ENCODE measurements at places on chromosomes 12 and 14.
A peak's percentile ranks its signal among the peaks of the same experiment; 100 is the strongest.

- DNase-seq = no peak
Observed at GRCh38 chr12:66813137-66813892, 134.4 kb upstream of the GRIP1 start.

- no peak for DNase-seq
Observed at GRCh38 chr12:111304642-111305071, 64.2 kb downstream of the PHETA1 start.

DNA sequence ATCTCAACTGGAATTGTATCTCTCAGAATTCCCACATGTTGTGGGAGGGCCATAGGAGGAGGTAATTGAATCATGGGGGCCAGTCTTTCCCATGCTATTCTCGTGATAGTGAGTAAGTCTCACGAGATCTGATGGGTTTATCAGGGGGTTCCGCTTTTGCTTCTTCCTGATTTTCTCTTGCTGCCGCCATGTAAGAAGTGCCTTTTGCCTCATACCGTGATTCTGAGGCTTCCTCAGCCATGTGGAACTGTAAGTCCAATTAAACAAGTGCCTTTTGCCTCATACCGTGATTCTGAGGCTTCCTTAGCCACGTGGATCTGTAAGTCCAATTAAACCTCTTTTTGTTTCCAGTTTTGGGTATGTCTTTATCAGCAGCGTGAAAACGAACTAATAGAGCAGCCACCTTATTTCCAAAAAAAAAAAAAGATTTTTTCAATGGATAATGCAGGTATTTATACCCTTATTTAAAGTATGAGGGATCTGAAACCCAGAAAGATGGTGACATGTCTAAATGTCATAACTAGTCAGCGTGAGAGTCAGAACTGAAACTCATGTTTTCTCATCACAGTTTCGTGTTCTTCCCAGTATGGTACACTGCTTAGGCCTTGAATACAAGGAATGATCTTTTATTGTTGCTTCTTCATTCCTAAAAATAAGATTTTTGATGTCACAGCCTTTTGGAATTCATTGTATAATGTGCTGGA is 89.6 kb downstream of the ERC1 start:
- DNase-seq = no peak

DNA sequence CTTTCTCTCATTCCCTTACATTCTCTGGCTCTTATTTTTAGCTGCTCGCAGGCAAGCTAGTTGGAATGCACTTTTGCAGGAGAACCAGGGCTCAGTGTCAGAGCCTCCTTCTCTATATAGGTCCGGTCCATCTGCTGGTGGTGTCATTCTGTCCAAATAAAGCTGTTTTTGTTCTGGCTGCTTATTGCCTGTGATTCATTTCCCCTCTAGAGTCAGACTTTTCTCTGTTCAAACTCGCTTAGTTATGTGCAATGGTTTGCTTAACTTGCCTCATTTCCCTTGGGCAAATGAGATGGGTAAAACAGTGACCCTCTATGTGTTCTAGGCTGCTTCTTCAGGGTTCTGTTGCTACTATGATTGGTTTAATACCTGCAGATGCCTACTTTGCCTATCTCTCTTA is 2.9 kb downstream of the SMARCD1 start:
- no peak for DNase-seq

GRCh38 chr12:74242088-74242487 is 295.5 kb upstream of the ATXN7L3B start:
- DNase-seq = no peak

DNA sequence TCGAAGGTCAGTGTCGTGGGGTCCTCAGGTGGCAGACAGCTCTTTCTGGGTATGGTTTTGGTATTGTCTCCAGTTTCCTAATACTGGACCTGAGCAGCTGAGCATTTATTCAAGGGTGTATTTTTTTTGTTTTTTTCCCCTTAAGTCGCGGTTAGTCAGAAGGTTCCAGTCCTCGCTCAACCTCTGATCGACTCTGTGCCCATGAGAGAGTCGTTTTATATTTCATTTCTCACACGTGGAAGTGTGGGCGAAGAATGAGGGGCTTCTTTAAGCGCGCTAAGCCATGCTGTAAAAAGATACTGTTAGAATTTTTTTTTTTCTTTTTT is 499 bp downstream of the MIPOL1 start:
- no peak for DNase-seq

DNA sequence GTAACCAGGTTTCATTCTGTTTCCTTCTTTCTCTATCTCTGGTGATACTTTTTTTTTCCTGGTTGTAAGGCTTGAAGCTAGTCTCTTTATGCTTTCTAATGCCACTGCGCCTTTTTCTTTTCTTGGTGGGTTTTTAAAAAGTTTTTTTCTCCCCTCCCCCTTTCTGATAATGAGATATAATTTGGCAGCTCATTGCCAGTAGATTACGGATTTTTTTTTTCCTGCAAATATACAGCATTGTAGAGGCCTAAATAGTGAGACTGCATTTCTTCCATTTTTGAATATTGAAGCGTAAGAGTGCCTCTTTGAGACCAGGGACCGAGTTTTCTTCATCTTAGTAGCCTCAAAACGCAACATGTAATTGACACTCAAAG is 1.1 kb downstream of the PAPOLA start:
- no peak for DNase-seq

GRCh38 chr12:123995023-123995748 is 22.2 kb downstream of the ZNF664 start:
- no peak for DNase-seq

GRCh38 chr14:99724939-99725773 is 41.1 kb downstream of the CYP46A1 start:
- DNase-seq = peak; percentile 8

GRCh38 chr14:102450206-102451063 is 59.1 kb downstream of the ANKRD9 start:
- no peak for DNase-seq

DNA sequence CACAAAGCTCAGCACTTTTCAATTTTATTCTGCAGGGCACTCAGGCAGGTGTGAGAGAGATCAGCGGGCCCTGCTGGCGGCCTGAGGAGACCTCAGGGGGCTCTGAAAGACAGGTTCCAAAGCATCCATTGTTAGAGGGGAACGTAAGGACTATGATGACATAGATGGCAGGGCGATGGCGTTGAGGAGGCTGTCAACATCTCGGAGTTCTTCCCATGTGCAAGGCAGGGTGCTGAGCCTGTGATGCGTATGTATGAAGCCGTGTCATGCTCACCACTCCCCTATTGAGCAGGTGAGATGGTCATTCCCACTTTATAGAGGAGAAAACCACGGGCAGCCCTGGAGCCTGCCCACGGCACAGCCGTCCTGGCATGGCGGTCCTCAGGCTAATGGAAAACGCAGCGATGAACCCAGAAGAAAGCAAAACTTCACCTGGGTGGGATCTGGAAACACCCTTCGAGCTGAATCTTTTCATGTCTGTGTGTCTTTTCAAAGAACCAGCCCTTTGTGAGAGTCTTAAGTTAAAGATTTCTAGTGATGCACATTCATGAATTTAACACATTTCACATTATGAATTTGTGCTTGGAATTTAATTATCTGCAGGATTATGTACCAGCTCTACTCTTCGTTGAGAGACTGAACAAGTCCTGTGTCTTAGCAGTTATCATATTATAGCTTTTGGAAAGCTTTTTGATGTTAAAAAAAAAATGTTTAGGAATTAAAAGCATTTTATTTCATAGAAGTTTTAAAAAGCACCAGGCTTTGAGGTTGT is 64.7 kb downstream of the RIMBP2 start:
- no peak for DNase-seq

DNA sequence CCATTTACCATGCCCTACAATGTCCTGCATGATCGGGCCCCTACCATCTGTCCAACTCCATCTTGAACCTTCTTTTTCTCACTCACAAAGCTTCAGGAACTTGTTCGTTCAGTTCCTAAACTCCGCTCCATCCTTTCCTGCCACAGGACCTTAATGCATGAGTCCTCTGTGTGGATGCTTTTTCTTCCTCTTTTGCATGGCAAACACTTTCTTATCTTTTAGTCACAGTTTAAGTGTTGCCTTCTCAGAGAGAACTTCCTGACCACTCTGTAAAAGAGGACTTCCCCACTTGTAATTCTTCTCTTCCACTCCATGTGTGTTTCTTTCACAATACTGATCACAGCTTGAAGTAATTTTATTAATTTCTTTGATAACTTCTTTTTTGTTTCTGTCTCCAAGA is 54.4 kb upstream of the ETV6 start:
- no peak for DNase-seq

DNA sequence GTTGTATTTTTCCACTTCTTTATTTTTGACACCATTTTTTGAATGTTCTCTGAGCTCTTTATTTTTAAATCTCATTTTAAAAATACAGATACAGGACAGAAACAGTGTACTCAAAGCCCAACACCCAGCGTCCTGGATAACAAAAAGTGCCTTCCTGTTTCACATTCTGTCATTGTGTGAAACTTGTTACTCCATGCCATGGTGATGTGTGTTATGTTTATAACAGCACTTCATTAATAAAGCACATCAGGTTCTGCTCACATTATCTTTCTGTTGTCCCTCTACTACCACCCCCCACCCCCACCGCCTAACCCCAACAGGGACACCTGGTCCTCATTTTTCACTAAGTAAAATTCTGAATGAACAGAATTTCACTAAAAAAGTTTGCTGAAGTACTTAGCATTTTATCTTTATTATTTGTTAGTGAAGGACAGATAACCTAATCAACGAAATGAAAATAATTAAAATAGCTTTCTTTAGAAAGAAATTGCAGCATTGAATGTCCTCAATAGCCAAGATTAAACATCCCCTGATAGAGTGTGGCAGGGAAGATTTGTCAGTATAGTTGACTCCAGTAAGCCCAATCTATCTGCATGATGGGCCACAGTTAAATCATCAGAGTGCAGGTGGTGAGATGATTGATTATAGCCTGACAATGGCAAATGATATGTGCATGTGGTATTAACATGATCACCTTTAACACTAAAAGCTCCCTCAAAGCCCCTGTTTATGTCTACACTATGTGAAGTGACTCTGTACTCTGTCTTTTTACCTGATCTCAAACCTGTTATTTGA is 153.9 kb downstream of the ACSS3 start:
- DNase-seq = no peak

DNA sequence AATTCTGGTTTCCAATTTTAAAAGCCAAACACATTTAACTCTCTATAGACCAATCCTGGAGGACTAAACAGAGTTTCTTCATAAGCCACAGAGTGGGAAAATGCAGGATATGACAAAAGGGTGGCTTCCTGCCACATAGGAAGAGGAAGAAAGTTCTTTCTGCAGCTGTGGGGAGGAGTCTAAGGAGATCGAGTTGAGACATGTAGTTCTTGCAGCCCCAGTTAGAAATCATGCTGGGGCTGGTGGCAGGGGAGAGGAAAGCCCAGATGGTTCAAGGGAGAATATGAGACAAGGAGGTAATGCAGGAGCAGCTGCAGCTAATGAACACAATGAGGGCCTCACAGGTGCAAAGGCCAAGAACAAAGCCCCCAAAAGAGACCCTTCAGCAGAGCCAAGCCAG is 85.0 kb upstream of the ARID2 start:
- DNase-seq = no peak

DNA sequence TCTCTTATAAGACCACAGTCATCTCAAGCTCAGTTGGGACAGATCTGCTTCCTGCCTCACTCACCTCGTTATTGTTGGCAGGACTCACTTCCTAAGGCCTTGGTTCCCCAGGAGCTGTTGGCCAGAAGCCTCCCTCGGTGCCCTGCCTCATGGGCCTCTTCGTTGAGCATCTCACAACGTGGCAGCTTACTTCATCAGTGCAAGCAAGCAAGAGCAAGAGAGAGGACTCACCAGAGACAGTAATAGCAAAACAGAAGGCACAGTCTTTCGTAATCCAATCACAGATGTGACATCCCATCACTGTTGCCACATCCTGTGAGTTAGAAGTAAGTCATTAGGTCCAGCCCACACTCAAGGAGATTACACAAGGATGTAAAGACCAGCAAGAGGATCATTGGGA is 5.1 kb upstream of the NUMB start:
- DNase-seq = no peak

DNA sequence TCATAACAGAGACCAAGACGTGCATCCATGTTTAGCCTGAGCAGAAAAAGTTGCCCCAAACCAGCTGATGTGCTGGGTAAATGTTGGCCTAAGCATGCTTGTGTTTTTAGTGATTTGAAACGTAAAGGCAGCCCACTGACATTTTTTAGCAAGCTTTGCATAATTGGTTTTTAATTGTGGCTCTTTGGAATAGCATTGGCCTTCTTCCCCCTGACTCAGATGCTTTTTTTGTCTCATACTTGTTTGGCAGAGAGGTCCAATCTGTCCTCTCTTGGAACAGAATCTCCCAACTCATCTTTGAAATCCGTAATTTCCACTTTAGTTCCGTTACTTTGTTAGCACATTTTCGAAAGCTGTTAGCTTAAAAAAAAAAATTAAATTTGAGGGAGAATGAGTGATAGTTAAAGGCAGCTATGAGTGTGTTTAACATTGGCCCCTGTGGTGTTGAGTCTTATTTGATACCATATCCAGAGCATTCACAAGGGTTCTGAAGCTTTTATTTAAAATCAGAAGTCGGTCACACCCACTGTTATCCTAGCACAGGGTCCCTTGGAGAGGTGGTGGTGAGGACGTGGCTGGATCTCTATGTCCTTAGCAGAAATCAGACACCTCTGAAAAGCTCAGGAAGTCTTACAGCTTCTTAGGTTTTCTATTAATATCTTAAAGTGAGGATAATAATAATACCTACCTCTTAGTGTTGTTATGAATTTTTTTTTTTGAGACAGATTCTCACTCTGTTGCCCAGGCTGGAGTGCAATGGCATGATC is 15.6 kb downstream of the JDP2 start:
- DNase-seq = no peak

GRCh38 chr12:62712681-62713573 is 222.0 kb downstream of the PPM1H start:
- DNase-seq = no peak

DNA sequence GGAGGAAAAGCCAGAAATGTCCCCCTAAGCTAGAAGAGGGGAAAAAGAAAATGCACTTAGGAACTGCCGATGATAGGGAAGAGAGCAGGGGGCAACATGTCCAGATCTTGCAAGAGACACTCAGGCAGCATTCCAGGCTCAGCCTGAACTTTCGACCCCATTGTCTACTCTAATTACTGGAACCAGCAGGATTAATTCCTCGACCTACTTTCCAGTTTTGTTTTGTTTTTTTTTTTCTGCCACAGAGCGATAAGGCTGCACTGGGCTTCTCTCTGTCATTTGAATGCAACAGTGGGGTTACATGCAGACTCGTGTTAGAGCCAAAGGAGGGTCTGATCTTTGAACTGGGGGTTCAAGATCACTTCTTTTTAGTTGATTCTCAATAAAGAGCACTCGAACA is 68.7 kb upstream of the MED13L start:
- no peak for DNase-seq

DNA sequence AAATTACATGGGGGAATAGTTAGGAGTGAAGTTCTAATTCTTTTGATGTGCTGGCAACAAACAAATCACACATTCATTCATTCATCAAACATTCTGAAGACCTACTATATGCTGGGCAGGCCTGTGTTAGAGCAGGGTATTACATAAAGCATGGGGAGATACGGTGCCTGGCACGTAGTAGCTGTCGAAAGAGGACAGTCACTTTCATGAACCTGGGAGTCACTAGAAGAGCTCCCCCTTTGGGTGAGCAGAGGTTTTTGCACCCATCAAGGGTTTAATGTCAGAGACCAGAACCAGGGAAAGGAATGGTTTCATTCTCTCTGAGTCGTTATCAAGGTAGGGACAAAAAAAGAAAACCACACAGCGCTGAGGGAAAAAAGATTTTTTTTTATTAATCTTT is 10.0 kb downstream of the LHX5 start:
- no peak for DNase-seq

- no peak for DNase-seq
Observed at GRCh38 chr12:30437044-30437443, 258.6 kb downstream of the IPO8 start.

Measured in central memory CD8-positive, alpha-beta T cell (primary cell).